Activated CD4-positive, CD25-positive, alpha-beta regulatory T cell (primary cell): ENCODE measurements at places on chromosomes 3 and 15.

- DNase-seq = no peak
These were observed 4.5 kb upstream of the POPDC2 start for GRCh38 chr3:119664850-119665379.

- DNase-seq = no peak
These were observed 42.7 kb upstream of the TFRC start for GRCh38 chr3:196124608-196125007.

DNA sequence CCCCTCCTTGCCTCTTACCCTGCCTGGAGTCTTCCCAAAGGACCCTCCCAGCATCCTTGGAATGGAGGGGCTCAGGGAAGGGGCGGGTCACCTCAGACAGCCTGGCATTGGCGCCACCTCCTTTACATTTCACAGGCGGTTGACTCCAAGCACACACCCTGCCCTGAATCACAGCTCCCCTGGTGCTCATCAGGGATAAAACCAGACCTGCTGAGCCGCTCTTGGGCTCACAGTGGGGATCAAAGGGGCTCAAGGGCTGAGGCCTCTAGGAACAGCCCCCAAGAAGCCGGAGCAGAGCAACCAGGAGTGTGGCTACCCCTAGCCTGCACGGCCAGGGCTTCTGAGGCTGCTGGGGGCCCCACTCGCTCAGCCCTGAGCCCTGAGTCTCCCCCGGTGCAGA, 16.6 kb downstream of the LINGO1 start:
- no peak for DNase-seq

DNA sequence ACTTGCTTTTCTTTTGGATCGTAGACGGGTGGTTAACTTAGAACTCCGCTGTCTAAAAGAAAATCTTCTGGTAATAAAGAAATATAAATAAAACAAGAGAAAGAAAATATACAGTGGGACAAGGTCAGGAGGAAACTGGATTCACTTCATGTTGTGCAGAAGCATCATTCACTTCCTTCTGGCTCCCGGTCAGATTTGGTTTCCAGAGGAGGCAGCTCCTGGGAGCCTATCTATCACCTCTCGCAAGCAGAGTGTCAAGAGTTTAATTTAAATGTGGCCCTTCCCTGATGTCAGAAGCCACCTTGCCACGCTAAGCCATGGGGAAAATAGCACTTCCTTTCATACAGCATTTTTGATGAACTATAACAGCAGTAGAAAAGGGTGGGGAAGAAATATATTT, 139.1 kb downstream of the NSMCE3 start:
- DNase-seq = no peak
